ENCODE measurements at places on chromosomes 1 and 21.

DNA sequence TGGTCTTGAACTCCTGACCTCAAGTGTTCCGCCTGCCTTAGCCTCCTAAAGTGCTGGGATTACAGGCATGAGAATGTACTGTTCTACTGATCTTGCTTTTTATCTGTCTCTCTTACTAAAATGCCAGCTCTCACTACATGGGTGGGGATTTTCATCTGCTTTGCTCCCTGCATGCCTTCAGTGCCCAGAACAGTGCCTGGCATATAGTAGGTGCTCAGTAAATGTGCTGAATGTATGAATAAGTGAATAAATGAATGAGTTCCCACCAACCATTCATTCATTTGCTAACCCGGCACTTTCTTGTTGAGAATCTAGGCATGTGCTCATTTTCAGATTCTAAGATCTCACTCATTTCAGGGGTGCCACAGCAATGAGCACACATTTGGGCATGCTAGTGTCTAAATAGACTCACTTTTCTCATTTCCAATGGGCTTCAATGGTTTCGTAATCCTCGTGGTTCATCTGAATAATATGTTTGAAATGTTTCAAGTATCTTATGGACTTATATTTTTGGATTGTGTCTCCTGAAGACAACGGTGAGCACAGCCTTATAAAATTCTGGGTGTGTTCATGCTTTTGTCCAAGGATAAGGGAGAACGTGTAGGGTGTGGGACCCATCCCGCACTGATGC is 7.6 kb downstream of the DHRS3 start:
- no peak for DNase-seq

DNA sequence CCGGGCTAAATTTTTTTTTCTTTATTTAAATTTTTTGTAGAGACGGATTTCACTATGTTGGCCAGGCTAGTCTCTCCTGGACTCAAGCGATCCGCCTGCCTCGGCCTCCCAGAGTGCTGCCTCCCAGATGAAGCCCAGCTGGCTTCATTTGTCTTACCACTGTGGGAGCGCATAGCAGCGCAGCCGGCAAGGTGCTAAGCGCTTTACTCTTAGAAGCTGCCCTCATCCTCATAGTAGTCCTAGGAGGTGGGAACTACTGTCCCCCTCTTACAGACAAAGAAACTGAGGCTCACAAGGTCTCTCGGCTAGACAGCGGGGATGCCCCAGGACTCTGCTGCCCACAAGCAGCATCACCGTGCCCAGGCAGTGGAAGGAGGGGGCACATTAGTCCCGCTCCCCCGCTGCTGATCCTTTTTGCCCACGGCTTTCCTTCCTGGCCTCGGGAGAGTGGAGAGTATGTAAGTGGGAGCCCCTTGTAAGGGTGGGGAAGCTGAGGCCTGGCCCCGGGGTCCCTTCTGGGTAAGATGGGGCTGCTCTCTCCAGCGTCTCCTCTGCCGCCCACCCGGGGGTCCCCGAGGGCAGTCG is 726 bp downstream of the TMEM54 start:
- DNase-seq, result no peak

- no peak for DNase-seq
Observed at GRCh38 chr1:150969626-150970025, 5.0 kb downstream of the CERS2 start.

DNA sequence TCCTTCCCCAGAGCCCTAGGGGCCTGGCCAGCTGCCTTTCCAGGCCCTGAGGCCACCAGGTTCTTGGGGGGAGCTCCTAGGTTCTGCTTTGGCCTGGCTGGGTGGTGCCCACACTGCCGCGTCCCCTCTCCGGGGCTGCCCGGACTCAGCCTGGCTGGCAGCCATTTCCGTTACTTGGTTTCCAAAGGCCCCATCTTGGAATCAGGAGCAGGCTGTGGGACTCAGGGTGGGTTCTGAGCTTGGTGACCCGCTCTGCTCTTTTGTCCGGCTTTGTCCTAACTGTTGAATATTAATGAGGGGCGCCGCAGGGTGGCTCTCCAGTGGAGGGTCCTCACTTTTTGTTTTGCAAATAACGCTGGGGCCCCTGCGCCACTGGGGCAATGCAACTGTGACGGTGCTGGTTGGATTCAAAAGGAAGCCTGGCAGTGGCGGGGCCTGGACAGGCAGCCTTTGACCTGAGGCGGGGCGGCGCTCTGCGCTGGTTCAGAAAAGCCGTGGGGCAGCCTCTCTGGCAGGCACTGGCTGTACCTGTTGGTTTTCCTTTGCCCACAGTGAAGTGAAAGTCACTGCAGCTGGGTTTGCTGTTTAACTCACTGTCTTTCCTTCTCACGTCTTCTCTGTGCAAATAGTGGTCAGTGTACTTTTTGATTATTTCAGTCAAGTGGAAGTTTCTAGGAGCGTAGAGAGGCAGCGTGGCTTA is 20.2 kb downstream of the SKI start:
- peak; percentile 93 for DNase-seq

DNA sequence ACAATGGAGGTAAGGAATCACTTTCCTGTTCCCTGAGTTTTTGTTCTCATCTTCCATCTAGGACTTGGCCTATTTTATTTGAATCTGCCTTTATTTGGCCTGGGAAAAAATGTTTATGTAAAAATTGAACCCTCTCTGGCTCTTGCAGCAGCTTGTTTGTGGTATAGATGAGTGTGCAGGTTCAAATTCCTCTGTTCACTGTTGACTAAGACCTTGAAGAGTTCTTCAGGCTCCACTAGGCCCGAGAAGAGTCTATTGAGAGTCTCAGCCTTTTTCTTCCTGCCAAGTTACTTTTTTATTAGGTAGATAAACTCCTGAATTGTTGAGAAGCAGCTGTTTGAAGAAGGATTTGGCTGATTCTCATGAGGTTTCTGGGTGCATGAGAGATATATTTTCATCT is 248.8 kb upstream of the ADGRL2 start:
- DNase-seq, result no peak

GRCh38 chr1:69328186-69328585 is 239.5 kb upstream of the LRRC7 start:
- DNase-seq, result no peak

DNA sequence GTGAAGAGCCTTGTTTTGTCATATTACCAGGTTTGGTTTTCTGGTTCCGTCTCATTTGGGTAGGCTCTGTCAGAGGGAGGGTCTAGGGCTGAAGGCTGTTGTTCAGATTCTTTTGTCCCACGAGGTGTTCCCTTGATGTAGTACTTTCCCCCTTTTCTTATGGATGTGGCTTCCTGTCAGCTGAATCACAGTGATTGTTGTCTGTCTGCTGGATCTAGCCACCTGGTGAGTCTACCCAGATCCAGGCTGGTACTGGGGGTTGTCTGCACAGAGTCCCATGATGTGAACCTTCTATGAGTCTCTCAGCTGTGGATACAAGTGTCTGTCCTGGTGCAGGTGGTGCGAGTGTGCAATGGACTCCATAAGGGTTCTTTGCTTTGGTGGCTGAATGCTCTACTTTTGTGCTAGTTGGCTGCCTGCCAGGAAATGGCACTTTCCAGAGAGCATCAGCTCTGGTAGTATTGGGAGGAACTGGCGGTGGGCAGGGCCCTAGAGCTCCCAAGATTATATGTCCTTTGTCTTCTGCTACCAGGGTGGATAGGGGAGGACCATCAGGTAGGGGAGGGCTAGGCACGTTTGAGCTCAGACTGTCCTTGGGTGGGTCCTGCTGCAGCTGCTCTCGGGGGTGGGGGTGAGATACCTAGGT is 246.0 kb downstream of the RYR2 start:
- DNase-seq, result peak; percentile 70

DNA sequence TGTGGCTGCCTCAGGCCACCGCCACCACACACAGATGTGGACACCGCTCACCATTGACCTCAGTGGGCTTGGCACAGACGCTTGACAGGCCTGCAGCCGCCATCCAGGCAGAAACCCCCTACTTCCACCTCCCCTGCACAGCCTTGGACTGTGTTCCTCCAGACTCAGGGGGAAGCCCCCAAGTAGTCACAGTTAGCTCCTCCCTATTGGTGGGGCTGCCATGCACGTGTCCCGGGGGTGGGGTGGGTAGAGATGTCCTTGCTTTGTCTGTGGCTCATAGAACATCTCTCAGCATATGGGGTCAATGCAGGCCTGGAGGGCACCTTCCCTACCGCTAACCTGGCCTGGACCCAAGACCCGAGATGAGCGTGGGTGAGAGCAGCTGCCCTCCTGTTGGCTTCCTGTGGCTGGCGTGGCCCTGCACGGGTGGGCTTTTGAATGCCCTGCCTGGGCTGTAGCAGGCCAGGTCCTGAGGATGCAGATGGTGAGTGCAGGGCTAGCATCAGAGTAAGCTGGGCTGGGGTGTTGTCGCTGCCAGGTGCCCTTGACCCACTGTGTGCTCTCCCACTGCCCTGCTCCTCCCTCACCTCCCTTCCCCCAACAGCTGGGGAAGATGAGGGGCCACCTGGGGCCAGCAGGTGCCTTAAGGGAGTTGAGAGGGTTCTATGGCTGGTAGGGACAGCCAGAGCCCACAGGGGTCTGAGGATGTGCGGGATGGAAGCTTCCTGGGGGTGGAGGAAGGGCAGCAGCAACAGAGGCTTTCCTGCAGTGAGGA is 6.2 kb downstream of the CROCC start:
- no peak for DNase-seq

GRCh38 chr1:47967864-47968555 is 29.2 kb downstream of the TRABD2B start:
- DNase-seq, result no peak

GRCh38 chr21:37484535-37485474 is 118.2 kb downstream of the DYRK1A start:
- DNase-seq, result no peak

GRCh38 chr21:25977068-25977611 is 193.4 kb downstream of the APP start:
- DNase-seq, result no peak

DNA sequence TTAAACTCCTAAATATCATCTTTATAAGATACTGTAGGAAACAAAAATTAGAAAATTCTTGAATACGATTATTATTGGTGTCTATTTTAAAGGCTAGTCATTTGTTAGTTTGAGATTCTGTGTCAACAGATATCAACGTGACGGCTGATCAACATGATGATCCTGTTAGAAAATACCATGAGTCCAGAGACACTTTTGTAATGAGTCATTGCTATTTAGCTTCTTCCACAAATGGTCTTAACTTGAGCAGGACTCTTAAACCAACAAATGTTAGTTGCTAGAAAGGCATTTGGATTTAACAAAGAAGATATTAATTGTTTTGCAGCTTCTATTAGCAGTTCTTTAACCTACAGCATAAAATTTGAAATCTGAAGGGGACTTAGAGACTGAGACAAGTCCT is 131.2 kb downstream of the TGFB2 start:
- no peak for DNase-seq

DNA sequence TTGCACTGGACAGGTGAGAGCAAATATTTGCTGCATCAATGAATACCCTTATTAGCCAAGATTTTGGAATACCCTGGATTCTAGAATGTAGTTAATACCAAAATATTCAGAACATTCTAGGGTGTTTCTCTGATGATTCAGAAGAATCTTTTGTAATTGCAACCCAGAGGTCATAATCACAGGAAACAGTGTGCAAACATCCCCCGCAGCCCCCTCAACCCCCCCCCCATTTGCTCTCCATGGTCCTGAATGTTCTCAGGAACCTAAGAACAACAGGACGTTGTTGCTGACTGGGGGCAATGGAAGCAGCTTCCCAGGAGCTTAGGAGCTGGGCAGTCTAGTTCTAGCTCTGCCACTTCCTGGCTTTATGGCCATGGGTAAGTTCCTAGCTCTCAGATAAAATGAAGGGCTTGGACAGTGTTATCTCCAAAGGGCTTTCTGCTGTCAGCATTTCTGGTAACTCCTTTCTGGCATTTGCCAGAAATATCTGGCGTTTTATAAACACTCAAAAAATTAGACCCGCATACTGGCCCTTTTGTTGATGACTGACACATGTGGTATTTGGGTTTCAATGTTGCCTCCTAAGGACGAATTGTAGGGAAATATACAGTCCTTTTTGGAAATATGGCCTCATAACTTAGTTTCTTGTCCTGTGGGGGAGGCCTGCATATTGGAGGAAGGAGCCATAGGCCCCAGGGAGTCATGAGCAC is 178.6 kb downstream of the RRAGC start:
- DNase-seq, result peak; percentile 39

DNA sequence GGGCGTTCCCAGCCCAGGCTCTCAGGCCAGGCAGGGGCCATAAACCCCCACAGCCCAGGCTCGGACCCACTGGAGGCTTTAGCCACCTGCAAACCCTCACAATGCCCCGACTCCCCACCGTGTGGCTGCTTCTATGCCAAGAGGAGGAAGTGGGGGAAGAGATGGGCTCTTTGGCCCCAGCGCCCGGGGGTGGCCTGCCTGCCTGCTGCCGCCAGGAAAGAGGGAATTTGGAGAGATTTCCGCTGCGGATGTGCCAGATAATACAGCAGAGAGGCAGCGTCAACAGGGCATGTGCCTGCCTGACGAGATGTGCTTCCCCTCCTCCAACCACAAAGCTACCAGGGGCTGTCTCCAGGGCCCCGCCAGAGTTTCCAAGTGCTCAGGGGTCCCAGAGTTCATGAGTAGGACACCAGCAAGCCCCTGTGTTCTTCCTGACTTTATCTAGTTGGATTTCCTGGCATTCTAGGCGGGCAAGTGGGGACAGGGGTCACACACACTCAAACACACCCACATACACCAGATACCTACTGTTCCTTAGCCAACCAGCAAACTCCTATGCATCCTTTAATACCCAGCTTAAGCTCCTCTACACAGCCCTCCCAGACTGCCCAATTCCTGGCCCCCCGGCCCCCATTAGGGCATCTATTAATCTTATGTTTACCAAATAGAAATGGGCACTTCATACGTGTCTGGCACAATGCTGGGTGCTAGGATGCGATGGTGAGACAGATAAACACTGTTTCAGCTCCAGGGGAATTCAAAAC is 14.1 kb downstream of the EPHA2 start:
- DNase-seq, result no peak

- no peak for DNase-seq
Observed at GRCh38 chr1:26290882-26291261, 11.0 kb downstream of the SH3BGRL3 start.
